ENCODE measurements at places on chromosomes 7 and 10. TPM values are rescaled to one million over a fixed set of nuclear protein-coding genes. Genes with fewer than 3 reads are reported as not detected.

DLX5 gene
- 1.3 TPM for total RNA-seq

ACBD7 gene
- 1.3 TPM for total RNA-seq

MYL10 gene
- not detected for total RNA-seq

DNA sequence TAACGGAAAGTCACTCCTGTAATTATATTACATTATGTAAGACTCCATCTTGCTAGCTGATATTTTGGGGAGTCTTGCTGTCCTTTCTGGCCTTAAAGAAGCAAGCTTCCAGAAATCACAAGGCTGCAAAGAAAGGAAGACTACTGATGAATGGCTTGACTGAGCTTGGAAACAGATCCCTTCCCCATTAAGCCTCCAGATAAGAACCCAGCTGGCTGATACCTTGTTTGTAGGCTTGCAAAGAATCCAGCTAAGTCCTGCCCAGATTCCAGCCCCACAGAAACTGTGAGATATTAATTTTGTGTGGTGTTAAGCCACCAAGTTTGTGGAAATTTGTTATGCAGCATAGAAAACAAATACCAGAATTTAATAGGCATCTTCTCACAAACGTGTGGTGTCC is 49.9 kb upstream of the TMEM106B start:
- no peak for ATAC-seq

GRCh38 chr10:72173262-72173618 is 42.6 kb upstream of the ANAPC16 start:
- ATAC-seq: no peak

DNA sequence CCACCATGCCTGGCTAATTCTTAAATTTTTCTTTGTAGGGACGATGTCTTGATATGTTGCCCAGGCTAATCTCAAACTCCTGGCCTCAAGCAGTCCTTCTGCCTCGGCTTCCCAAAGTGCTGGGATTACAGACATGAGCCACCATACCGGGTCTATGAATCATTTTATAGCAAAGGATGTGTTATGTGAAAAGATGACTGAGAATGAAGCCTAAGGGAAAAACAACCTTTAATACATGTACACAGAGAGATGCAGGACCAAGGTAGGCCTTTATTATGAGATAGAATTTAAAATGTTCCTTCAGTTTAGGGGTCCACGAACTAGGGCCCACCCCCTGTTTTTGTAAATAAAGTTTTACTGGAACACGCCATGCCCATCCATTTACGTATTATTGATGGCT is 41.0 kb downstream of the UBE2H start:
- ATAC-seq: no peak

GBX1 gene
- total RNA-seq: not detected

- no peak for ATAC-seq
Observed at GRCh38 chr10:120451968-120452367, 5.1 kb upstream of the PLPP4 start.

GRCh38 chr10:1933215-1933614 is 195.9 kb upstream of the ADARB2 start:
- peak; percentile 74 for ATAC-seq

DNA sequence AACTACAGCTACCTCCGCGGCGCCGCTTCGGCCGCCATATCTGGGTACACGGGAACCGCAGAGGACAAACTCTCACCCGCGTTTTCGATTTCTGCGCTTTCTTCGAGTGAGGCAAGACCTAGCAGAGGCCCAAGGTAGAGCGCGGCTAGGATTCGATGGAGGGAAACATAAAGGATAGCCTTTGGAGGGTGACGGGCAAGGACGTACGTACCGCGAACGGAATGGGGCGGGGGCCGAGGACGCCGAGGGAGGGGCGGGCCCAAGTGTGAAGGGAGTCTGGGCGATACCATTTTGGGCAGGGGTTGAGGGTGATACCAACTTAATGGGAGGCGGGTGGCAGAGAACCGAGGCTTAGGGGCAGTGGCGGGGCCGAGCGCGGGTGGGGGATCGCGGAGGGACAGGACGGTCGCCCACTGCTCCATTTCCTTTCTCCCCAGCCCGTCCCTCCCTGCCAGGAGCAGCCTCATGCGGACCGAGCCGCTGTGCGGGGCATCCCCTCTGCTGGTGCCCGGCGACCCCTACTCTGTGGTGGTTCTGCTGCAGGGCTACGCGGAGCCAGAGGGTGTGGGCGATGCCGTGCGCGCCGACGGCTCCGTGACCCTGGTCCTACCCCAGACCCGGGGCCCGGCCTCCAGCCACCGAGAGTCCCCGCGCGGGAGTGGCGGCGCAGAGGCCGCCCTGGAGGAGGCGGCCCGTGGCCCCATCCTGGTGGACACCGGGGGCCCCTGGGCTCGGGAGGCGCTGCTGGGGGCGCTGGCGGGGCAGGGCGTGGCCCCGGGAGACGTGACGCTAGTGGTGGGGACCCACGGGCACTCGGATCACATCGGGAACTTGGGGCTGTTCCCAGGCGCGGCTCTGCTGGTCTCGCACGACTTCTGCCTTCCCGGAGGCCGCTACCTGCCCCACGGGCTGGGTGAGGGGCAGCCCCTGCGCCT is at the start of gene MBLAC1:
TSS of gene MBLAC1 (plus strand) at position 37 of the 935 bp plus-strand sequence. CDS start at position 466, 429 bp downstream.
- ATAC-seq: peak; percentile 81

DNA sequence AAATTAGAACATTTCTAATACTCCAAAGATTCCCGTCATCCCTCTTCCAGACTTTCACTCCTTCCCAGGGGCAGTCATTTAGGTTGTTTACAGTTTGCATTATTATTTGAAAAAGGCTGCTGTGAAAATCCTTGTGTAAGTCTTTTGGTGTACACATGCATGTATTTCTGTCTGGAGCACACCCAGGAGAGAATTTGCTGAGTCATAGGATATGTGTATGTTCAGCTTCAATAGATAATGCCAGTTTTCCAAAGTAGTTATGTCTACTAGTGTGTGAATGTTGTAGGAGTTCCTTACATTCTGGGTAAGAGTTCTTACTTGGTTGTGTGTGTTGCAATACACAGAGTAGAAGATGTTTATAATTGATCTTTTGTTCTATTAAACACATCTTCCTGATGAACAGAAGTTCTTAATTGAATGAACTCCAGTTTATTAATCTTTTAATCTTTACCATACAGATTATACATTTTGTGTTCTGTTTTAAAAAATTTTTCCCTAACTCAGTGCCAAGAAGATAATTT is 25.3 kb downstream of the CROT start:
- ATAC-seq: no peak

LIPJ gene
- total RNA-seq: 0.16 TPM

KCNIP2 gene
- 3.6 TPM for total RNA-seq

ANXA11 gene
- total RNA-seq: 4.9 TPM

DNA sequence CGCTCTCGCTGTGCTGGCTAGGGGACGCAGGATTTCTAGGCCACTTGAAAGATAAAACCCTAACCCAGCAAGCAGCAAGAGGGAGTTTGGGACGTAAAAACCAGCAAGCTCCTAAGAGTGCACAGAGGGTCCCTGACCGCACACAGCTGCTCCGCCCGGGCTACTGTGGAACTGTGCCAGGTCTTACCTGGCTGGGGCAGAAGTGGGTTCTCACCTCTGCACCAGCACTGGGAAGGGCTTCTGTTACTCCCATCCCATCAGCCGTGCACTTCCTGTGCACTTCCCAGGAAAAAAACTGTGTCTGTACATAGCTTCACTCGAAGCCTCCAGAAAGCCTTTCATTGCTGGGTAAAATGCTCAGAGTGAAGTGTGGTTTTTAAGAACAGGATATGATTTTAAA is 45.9 kb upstream of the PTF1A start:
- ATAC-seq: no peak

- ATAC-seq: no peak
Observed at GRCh38 chr7:159115601-159116501, 28.8 kb downstream of the VIPR2 start.

- ATAC-seq: no peak
Observed at GRCh38 chr10:2130705-2131305, 393.5 kb upstream of the ADARB2 start.

TAS2R4 gene
- total RNA-seq: 2.3 TPM

DNA sequence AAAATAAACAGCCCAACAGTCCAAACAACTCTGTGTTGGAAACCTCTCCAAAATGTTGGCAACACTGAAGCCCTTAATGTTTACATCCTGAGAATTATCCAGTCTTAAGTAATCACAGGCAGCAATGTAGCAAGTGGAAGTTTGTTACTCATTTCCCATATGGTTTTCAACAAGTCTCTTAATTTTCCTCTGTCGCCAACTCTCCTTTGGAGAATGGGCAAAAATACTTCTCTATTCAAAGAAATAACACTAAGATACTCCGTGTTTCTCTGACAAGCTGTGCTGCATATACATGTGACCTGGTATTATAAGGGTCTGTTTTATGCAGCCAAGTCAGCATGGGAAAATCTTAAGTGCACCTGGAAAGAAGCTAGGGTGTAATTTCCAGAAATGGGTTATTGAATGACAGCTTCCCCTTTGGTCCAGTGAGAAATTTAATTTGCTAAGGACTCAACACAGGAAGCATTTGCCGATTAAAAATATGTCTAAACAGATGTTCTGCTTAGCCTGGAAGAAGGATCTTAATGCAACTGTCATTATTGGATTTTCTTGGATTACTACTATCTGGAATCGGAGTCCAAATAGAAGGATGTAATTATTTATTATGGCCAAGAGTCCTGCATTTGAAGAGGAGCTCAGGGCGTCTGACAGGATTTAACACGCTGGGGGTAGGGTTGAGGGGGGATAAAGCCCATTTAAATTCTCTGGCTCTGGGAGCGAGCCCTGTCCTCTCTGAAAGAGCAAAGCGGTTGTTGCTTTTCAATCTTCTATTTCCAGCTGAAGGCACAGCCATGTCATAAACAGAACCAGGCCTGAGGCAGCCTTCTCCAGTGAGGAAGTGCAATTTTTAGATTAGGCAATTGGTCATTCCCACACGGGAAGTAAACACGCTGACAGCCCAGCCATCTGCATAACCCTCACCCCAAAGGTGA is 73.1 kb downstream of the TLL2 start:
- no peak for ATAC-seq

- ATAC-seq: no peak
Observed at GRCh38 chr7:47762207-47762606, 180.3 kb upstream of the TNS3 start.

ATOH7 gene
- 2.2 TPM for total RNA-seq

DNA sequence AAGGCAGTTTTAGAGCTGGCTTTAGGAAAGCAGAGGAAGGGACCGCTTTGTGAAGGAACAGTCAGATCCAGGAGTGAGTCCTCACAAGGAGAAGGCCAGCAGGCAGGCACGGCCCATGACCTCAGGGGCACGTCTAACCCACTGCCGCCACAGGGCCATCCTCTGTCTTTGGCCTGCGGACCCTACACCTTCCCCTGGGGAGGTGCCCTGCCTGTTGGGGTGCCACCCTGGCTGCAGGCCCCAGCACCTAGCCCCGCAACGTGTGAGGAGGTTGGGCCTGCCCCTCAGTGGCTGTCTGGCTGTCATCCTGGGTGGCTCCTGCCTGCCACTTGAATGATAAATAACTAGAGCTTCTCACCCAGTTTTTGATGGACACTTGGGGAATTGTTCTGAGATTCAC is 31.0 kb upstream of the TRIM8 start:
- ATAC-seq: no peak

GRCh38 chr10:52215745-52216361 is 98.2 kb upstream of the DKK1 start:
- peak; percentile 90 for ATAC-seq

DNA sequence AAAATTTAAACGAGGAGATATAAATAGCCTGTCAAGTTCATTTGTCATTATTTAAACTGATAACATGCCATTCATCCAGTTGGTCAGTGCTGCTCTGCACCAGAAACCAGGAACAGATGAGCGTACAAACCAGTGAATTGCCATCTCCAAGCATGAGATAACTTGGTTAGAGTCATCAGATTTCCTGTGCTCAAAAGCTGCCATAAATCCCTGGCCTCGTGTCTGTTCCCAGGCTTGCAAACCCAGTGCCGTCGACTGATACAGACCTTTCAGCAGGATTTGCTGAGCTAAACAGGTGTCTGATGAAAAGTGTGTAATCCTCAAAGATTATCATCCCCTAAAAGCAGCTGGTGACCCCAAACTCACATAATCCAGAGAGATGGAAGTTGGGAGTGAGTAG is 96.0 kb upstream of the SAMD8 start:
- no peak for ATAC-seq

- ATAC-seq: peak; percentile 7
Observed at GRCh38 chr7:44561962-44562621, 11.6 kb downstream of the DDX56 start.

GRCh38 chr10:122326385-122326784 is 48.1 kb upstream of the PLEKHA1 start:
- no peak for ATAC-seq

DNA sequence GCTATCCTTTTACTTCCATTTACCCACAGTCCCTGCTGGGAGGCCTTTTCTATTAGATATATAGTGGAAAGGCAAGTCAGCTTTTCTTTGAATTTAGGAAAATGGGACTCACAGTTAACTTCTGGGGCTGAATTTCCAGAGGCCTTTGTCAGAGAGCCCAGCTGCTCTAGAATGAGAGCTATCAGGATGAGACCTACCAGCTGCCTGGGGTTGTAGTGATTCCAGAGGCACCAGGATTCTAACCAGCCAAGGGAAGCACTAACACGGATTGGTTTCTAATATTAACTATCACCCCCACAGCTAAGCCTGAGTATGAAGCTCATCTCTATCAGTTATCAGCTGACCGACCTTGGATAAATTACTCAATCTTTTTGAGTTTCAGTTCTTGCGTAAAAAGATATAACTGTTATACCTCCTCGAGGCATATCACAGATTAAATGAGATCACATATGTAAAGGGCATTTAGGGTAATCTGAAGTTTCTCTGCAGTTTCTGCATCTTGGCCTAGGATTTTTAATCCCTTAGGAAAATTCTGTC is 56.6 kb upstream of the CALD1 start:
- ATAC-seq: no peak

DNA sequence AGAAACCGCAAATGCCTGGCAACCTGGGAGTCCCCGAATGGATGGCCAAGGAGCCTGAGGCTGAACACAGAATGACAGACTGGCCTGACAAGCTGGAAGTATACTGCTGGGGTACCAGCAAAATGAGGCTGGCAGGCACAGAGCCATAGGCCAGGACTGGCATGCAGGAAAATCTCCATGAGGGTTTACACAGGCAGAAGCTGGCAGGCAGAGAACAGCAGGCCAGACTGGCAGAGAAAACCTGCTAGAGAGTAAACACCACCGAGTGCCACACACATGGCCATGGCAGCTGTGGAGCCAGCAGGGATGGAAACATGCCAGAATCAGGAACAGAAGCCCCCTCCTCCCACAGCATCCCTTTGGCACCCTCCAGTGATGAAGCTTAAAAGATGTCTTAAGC is 63.4 kb downstream of the CRPPA start:
- no peak for ATAC-seq

VWA2 gene
- 1.8 TPM for total RNA-seq

GRCh38 chr10:71966046-71967004 is 2.1 kb downstream of the CHST3 start:
- no peak for ATAC-seq

GNA12 gene
- total RNA-seq: 33.3 TPM

All from motor neuron (in vitro differentiated cells).